Stimulated activated CD4-positive, alpha-beta T cell treated with anti-CD3 and anti-CD28 coated beads, Interleukin-12 subunit alpha, Interleukin-12 subunit beta, amount 100 ng/mL, for 48 hours (primary cell): ENCODE measurements at places on chromosomes 1 and 21.

- no peak for DNase-seq
Measured at GRCh38 chr1:90074970-90075391, 80.1 kb downstream of the ZNF326 start.

DNA sequence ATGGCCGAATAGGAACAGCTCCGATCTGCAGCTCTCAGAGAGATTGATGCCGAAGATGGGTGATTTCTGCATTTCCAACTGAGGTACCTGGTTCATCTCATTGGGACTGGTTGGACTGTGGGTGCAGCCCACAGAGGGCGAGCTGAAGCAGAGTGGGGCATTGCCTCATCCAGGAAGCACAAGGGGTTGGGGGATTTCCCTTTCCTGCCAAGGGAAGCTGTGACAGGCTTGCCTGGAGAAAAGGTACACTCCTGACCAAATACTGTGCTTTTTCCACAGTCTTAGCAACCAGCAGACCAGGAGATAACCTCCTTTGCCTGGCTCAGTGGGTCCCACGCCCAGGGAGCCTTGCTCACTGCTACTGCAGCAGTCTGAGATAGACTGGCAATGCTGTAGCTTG lies 66.9 kb downstream of the HSD3B1 start:
- DNase-seq, result no peak

- DNase-seq, result no peak
Measured at GRCh38 chr1:97903626-97904025, 17.2 kb downstream of the DPYD start.

GRCh38 chr1:185701650-185702049 lies 32.5 kb upstream of the HMCN1 start:
- no peak for DNase-seq
